ENCODE measurements at places on chromosomes 1 and 21. TPM values are rescaled to one million over a fixed set of nuclear protein-coding genes. Genes with fewer than 3 reads are reported as not detected.

- no peaks in the 10 kb centered on the region for H3K4me1 ChIP-seq
- H3K27me3 ChIP-seq = no peaks in the 10 kb centered on the region
- no peak for DNase-seq
Measured at GRCh38 chr1:15348648-15349047, 61.0 kb upstream of the EFHD2 start.

G0S2 gene
- 0.26 TPM for total RNA-seq

AK2 gene
- 159 TPM for total RNA-seq

- peaks cover 5% of the 10 kb centered on the region for H3K36me3 ChIP-seq
- no peak for DNase-seq
- no peak overlapping the region for H3K27ac ChIP-seq
- H3K4me3 ChIP-seq = no peak overlapping the region
- H3K4me1 ChIP-seq = no peaks in the 10 kb centered on the region
Measured at GRCh38 chr1:50060279-50060678, 36.5 kb upstream of the AGBL4 start.

DNA sequence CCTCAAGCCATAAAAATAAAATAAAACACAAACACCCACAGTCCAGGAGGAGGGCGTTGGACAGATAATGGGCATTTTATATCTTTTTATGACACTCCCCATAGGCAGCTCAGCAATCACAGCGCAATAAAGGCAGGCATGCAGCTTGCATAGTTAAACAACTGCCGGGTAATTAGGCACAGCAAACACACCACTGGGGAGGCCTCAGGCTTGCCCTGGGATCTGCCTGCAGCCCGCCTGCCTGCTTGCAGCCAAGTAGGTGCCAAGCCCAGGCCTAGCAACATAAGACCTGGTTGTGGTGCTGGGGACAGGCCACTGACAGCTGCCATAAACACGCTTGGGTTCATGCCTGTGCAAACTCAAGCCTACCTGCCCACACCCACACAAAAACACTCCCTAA is 54.2 kb downstream of the DMAP1 start:
- peaks cover 2% of the 10 kb centered on the region for H3K36me3 ChIP-seq
- no peaks in the 10 kb centered on the region for H3K27me3 ChIP-seq
- DNase-seq = no peak

KIF17 gene
- total RNA-seq = 3.4 TPM

DNA sequence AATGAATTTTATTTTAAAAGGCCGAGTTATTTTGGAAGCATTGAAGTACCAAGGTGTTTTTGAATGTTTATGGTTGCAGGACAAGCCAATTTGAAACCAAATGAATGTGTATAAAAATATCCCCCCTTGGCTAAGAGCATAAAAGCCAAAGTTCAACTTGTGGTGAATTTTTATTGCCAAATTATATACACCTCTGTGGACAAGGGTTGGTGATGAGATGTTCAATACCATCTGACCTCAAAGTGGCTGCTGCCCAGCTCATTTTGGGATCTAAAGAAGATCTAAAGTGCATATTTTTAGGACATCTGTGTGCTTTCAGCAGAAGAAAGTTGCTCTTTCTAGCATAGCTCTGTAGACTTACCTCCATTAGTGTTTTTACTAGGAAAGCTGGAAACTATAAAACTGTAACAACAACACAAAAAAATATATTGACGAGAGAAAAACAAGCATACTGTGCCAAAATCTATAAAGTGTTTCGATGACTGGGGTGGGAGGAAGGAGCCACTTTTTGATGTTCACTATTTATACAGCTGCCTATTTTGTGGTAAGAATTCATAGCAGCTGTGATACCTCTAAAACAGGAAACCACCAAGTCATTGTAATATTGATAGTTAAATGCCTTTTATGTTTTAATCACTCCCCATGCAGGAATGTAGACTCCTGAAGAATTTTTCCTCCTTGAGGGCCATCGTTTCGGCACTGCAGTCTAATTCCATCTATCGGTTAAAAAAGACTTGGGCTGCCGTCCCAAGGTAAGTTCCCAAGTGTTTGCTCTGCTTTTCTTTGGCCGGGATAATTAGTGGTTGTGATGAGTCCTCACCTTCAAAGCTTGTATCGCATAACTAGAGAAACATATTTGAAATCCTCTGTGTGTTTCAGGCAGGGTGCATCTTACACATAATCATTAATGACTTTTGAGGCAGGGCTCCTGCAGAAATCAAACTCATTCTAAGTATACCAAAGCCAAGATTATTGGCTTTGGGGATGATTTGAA is 83.2 kb downstream of the RGL1 start:
- H3K27me3 ChIP-seq = no peaks in the 10 kb centered on the region
- H3K4me1 ChIP-seq = no peaks in the 10 kb centered on the region
- H3K27ac ChIP-seq = no peak overlapping the region
- no peaks in the 10 kb centered on the region for H3K36me3 ChIP-seq
- no peak for DNase-seq

DNA sequence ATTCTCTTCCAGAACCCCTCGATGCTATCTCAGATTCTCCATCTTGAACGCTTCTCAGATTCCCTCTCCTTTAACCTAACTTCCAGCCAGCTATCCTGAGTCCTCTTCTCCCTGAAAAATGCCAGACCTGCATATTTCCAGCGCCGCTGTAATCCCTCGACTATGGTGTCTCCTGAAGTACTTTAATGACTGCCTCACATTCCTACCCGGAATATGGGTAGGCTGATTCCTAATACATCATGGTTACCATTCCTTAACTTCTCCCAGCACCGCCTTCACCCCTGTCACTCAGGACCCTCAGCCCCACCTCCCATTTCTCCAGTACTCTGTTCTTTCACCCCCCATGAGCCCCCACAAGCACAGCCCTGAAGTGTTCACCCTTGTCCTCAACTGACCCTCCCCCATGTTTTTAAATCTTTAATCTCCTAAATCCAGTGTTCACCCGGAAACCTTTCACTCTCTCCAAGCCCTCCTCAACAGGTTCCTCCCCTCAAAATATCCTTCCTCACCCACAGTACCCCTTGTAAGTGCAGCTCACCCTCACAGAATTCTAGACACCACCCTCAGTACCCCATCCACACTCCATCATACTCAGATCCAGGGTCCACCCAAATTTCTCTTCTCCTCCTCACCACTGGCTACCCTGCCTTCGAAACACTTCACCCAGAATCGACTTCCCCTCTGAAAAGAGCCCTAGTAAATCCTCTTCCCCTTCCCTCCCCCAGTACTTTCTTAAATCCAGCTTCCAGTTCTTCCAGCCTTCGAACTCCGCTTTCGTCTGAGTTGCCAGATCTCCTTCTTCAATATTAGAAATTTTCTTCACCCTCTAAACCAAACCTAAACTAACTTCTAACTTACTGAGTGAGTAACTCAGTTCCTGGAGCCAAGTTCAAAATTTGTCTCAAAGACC is 922 bp downstream of the CPT2 start:
- H3K36me3 ChIP-seq = peaks cover 21% of the 10 kb centered on the region
- peak overlapping the region; percentile 84 for H3K4me3 ChIP-seq
- DNase-seq = no peak
- H3K27ac ChIP-seq = no peak overlapping the region
- no peaks in the 10 kb centered on the region for H3K27me3 ChIP-seq

DNA sequence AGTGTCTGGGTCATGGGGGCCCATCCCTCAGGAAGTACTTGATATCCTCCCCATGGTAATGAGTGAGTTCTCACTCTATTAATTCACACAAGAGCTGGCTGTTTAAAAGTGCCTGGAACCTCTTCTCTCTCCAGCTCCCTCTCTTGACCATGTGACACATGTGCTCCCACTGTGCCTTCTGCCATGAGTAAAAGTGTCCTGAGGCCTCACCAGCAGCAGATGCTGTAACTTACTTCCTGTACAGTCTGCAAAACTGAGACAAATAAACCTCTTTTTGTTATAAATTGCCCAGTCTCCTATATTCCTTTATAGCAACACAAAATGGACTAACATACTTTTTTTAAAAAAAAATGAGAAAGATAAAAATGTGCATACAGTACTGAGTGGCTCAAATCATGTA is 24.0 kb downstream of the PUM1 start:
- peaks cover 12% of the 10 kb centered on the region for H3K36me3 ChIP-seq
- H3K27ac ChIP-seq = no peak overlapping the region
- no peaks in the 10 kb centered on the region for H3K27me3 ChIP-seq
- no peak overlapping the region for H3K4me3 ChIP-seq
- no peaks in the 10 kb centered on the region for H3K4me1 ChIP-seq

GRCh38 chr1:119739150-119739549 is 27.4 kb downstream of the PHGDH start:
- H3K27ac ChIP-seq = no peak overlapping the region
- no peaks in the 10 kb centered on the region for H3K27me3 ChIP-seq
- no peaks in the 10 kb centered on the region for H3K4me1 ChIP-seq
- DNase-seq = no peak
- H3K4me3 ChIP-seq = no peak overlapping the region
- H3K36me3 ChIP-seq = peaks cover 91% of the 10 kb centered on the region

FABP3 gene
- total RNA-seq = 9.0 TPM

- peak overlapping the region; percentile 99 for H3K4me3 ChIP-seq
- DNase-seq = no peak
- no peaks in the 10 kb centered on the region for H3K27me3 ChIP-seq
- H3K4me1 ChIP-seq = no peaks in the 10 kb centered on the region
Measured at GRCh38 chr1:70204600-70204999, 779 bp downstream of the LRRC40 start.

DNA sequence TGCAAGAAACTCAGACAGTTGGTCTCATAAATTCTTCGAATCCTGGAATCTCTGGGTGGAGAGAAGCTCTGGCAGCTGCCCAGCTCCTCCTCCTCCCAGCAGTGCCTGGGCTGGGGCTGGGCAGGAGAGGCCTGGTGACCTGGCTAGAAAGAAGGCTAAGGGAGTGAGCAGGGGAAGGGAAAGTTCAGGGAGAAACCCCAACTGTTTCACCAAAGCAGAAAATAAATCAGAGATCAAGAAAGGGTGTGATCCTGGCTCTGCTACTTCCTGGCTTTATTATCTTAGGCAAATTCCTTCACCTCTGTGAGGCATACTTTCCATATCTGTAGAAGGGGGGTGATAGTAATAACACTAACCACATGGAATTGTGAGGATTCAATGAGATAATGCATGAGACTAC is 8.8 kb upstream of the COL16A1 start:
- no peaks in the 10 kb centered on the region for H3K27me3 ChIP-seq
- no peak for DNase-seq
- H3K27ac ChIP-seq = no peak overlapping the region
- peaks cover 3% of the 10 kb centered on the region for H3K4me1 ChIP-seq
- no peaks in the 10 kb centered on the region for H3K36me3 ChIP-seq

- no peaks in the 10 kb centered on the region for H3K4me1 ChIP-seq
- no peak overlapping the region for H3K4me3 ChIP-seq
- no peaks in the 10 kb centered on the region for H3K27me3 ChIP-seq
- H3K36me3 ChIP-seq = no peaks in the 10 kb centered on the region
- H3K27ac ChIP-seq = no peak overlapping the region
Measured at GRCh38 chr1:18536356-18536755, 55.6 kb downstream of the KLHDC7A start.

- no peak overlapping the region for H3K27ac ChIP-seq
- H3K27me3 ChIP-seq = no peaks in the 10 kb centered on the region
- no peak overlapping the region for H3K4me3 ChIP-seq
- H3K36me3 ChIP-seq = peaks cover 19% of the 10 kb centered on the region
- peaks cover 6% of the 10 kb centered on the region for H3K4me1 ChIP-seq
Measured at GRCh38 chr1:167148421-167148820, 54.5 kb downstream of the STYXL2 start.

MEGF6 gene
- 21.3 TPM for total RNA-seq

CTSK gene
- total RNA-seq = 4.3 TPM

LRRC71 gene
- total RNA-seq = not detected

GRCh38 chr21:32386195-32386870 is 6.5 kb downstream of the URB1 start:
- H3K4me3 ChIP-seq = no peak overlapping the region
- H3K27ac ChIP-seq = no peak overlapping the region
- H3K4me1 ChIP-seq = no peaks in the 10 kb centered on the region
- no peaks in the 10 kb centered on the region for H3K27me3 ChIP-seq
- peaks cover 53% of the 10 kb centered on the region for H3K36me3 ChIP-seq
- no peak for DNase-seq

GRCh38 chr1:107169615-107170014 is 28.8 kb downstream of the NTNG1 start:
- H3K27ac ChIP-seq = no peak overlapping the region
- no peak overlapping the region for H3K4me3 ChIP-seq
- H3K36me3 ChIP-seq = peaks cover 3% of the 10 kb centered on the region

BECN2 gene
- total RNA-seq = not detected

TEX38 gene
- not detected for total RNA-seq

TMEM200B gene
- 12.6 TPM for total RNA-seq

USF1 gene
- 58.6 TPM for total RNA-seq

GRCh38 chr1:37478451-37478881 is 4.1 kb downstream of the ZC3H12A start:
- peaks cover 3% of the 10 kb centered on the region for H3K27me3 ChIP-seq
- peaks cover 18% of the 10 kb centered on the region for H3K36me3 ChIP-seq
- H3K4me3 ChIP-seq = no peak overlapping the region

STYXL2 gene
- total RNA-seq = 0.09 TPM

- H3K27ac ChIP-seq = no peak overlapping the region
- H3K27me3 ChIP-seq = no peaks in the 10 kb centered on the region
- no peak overlapping the region for H3K4me3 ChIP-seq
Measured at GRCh38 chr1:247471445-247472016, 13.6 kb upstream of the OR2B11 start.

RNU1-2 gene
- total RNA-seq = 2,051 TPM

DNA sequence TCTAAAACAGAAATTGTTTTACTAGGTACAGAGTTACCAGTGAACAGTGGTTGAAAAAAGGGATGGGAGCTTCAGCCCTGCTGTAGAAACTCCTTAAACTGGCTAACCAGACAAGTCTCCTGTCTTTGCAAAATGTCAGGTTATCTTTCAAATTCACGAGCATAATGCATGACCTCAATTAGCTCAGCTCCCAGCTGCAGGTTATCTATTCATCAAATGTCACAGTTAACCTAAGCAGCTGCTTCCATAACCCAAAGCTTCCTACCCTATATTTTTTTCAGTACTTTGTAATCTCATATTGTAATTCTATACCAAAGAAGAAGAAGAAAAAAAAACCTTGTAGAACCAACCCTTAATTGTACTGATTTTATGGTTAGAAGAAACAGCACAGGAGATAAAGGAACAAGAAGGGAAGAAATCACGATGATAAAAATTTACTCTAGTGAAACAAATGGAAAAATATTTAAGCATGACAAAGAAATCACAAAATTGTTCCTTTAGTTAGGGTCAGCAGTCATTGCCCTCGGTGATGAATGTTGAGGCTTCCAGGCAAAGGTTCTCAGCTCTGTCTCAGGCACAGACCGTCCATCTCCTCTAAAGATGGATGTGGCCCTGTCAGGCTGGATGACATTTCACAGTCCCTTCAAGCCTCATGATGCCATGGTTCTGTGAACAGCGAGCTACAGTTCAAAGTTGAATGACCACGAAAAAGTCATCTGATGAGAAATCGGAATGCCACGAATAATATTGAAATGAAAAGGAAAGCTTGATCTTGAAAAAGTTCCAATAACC is 95.9 kb downstream of the PLD5 start:
- no peak for DNase-seq
- no peaks in the 10 kb centered on the region for H3K27me3 ChIP-seq
- H3K36me3 ChIP-seq = peaks cover 1% of the 10 kb centered on the region
- no peak overlapping the region for H3K27ac ChIP-seq

- no peak overlapping the region for H3K27ac ChIP-seq
- peaks cover 5% of the 10 kb centered on the region for H3K4me1 ChIP-seq
- no peaks in the 10 kb centered on the region for H3K27me3 ChIP-seq
- H3K36me3 ChIP-seq = no peaks in the 10 kb centered on the region
Measured at GRCh38 chr1:26614655-26615411, 81.0 kb upstream of the ARID1A start.

CR1L gene
- 0.37 TPM for total RNA-seq

SPTA1 gene
- total RNA-seq = not detected

PMF1 gene
- 143 TPM for total RNA-seq
